ENCODE measurements at places on chromosomes 12 and 14. TPM values are rescaled to one million over a fixed set of nuclear protein-coding genes. Genes with fewer than 3 reads are reported as not detected.

MEG3 gene
- polyA plus RNA-seq = 6,363 TPM

SLCO1A2 gene
- not detected for polyA plus RNA-seq

SLC5A8 gene
- 0.04 TPM for polyA plus RNA-seq

PMCH gene
- 0.42 TPM for polyA plus RNA-seq

ASCL1 gene
- not detected for polyA plus RNA-seq

SCNN1A gene
- not detected for polyA plus RNA-seq

DENND5B gene
- polyA plus RNA-seq = 20.6 TPM

DNA sequence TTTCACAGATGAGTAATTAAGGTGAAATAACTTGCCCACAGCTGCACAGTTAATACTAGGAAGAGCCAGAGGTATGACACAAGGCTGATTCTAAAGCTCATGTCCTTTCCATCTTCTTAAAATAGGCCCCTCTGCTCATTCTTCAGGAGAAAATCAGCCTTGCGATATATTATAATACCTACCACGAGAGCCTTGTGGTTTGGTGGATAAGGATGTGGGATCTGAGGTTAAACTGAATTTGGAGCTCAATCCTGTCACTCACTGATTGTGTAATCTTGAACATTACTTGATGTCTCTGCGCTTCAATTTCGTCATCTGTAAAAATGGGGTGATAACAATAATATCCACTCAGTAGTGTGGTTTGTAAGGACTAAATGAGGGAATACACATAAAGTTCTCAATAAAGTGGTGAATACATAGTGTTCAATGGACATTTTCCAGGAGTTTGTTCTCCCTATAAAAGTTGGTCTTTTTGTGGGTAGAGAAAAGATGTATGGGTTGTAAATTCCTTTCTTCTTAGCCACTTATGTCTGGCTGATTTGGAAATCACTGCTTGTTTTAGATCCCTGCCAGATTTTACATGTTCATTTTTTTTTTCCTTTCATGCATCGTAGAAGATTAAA, 25.1 kb upstream of the ATP2B1 start:
- DNase-seq = no peak

GRCh38 chr14:55458800-55459515, 18.5 kb upstream of the TBPL2 start:
- no peak for DNase-seq

DNA sequence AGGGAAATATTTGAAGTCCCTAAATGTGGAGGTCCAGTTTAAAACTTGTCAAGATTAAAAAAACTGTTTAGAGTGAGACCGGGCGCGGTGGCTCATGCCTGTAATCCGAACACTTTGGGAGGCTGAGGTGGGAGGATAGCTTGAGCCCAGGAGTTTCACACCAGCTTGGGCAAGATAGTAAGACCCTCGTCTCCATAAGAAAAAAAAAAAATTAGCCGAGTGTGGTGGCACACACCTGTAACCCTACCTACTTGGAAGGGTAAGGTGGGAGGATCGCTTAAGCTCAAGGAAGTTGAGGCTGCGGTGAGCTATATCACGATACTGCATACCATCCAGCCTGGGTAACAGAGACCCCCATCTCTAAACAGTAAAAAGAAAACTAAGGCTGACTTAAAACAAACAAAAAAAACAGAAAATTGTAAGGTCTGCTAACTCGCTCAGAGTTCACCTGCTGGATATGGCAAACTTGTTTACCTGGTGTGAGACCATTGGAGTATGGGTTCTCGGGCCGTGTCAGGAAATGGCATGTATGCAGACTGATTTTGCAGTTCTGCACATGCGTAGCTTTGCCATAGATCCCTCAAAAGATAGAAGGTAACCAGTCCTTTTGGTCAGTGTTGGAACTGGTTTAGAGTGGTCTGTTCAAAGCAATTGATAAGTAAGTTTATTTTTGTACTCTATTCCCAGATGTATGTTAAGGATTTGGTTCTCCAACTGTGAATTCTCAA, 2.1 kb downstream of the RNF10 start:
- no peak for DNase-seq

- no peak for DNase-seq
Observed at GRCh38 chr14:55301437-55302121, 30.4 kb downstream of the FBXO34 start.

- no peak for DNase-seq
Observed at GRCh38 chr14:50360093-50360492, 36.6 kb downstream of the CDKL1 start.

DNA sequence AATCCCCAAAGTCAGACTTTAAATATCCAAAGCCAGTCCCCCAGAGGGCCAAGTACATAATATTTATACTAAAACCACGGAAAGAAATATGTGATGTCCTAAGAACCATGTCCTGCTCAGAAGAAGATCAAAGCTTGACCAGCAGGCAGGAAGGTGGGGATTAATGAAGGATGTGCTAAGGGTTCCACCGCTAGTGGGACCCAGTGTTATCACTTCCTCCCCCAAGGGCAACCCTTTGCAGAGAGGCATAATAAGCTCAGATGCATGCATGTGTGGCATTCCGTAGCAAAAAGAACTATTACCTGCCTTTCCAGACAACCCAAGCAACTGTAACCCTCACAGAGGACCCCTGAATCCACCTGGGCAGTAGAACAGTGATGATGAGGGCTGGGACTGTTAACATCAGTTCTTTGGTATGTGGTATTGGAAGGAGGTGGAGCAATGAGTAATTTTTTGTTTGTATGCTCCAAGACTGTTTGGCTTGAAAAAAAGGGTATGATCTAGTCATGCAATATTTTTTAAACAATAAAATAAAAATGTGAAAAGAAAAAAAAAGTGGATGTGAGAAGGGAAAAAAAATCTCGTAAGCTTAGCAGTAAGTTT, 71.7 kb upstream of the ETV6 start:
- no peak for DNase-seq

DNA sequence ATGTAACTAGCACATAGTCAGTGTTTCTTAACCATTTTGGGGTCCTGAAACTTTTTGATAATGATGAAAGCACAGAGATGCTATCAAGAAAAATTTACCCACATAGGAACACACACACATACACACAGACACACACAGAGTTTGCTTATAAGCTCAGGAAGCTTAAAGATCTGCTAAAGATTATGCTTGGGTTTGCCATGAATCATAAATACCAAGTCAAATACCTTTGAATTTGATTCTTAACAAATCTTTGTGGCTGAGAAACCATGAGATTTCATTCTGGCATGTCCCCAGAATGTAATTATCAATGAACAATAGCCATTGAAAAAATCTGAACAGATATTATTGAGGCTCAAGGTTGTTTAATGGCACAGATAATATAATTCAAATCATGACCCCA, 89.2 kb downstream of the NTS start:
- no peak for DNase-seq

GRCh38 chr12:96136161-96136560, 58.0 kb upstream of the ELK3 start:
- no peak for DNase-seq

GRCh38 chr14:58584383-58584782, 53.4 kb upstream of the DACT1 start:
- no peak for DNase-seq

GRCh38 chr12:3117591-3118015, 40.4 kb downstream of the TSPAN9 start:
- DNase-seq = no peak

- DNase-seq = no peak
Observed at GRCh38 chr12:113241191-113242025, 20.1 kb downstream of the TPCN1 start.

DNA sequence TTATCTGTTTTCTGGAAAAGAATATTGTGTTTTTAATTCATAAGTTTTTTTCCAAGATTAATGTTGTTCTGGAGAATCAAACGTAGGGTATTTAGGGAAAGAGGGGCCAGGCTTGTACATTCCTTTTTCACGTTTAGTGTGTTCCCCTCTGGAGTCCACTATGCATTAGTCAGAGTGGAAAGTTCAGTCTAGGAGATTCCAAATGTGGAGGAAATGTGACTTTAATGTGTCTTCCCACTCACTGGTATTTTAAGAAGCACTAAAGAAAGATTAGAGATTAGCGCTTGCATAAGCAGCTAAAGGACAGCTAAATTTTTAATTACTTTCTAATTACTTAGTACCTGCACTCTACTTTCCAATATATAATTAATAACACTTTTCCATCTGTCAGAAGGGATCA, 4.4 kb upstream of the PDE6H start:
- no peak for DNase-seq

- no peak for DNase-seq
Observed at GRCh38 chr12:87280893-87281292, 748.3 kb downstream of the C12orf50 start.

- DNase-seq = no peak
Observed at GRCh38 chr12:9669019-9669326, 540 bp upstream of the CLEC2D start.

Measured in forelimb muscle (tissue), 1 donor.